ENCODE measurements at places on chromosomes 12 and 14.
A peak's percentile ranks its signal among the peaks of the same experiment; 100 is the strongest.

GRCh38 chr12:123288751-123289346 lies 17.2 kb upstream of the CDK2AP1 start:
- no peak for DNase-seq

DNA sequence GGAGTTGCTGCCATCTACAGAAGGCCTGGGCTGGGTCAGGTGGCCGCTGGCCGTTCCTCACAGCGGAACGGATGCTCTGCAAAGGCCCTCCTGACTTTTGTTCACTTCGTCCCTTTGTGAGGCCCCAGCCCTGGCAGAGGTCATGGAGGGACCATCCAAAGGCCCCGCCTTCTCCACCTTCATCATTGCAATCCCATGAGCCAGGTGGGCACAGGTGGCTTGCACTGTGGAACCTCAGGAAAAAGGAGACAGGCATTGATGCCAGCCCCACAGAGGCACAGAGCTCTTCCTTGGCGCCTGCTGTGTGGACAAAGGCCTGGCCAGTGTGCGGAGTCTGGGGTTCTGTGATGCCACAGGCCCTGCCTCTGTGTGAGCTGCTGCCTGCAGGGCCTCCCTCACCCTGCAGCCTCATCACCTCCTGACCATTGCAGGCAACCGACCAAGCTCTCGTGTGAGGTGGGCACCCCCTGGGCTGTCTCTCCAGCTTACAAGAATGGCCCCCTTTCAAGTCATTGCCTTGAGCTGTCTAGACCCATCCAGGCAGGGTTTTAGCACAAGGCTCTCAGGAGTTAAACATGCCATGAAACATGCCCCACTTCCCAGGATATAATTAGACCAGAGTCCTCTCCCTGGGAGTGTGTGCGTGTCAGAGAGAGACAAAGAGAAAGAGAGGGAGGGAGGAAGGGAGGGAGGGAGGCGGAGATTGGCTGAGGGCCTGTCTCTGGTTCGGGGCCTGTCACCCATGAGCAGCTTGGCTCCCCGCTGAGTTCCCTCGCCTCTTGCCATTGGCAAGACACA lies 19.3 kb downstream of the NFKBIA start:
- DNase-seq: peak; percentile 89

DNA sequence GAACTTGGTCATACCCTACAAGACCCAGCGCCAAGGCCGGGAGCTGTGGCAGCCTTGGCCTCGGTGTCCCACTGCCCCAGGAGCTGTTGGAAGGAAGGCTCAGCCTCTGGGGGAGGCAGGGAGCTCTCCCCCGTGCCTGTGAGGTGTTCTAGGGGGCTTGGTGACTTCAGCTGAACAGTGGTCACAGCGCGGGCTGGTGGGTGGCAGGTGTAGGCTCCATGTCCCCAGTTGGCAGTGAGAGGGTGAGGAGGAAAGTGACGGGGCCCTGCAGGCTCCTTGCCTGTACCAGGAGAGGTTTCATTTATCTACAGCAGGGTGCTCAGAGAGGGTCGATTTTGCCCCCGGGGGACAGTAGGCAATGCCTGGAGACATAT lies 47.5 kb downstream of the DLK1 start:
- no peak for DNase-seq

- no peak for DNase-seq
Measured at GRCh38 chr12:42960087-42960527, 370.6 kb upstream of the PRICKLE1 start.

GRCh38 chr12:10718279-10718821 lies 4.8 kb downstream of the YBX3 start:
- peak; percentile 53 for DNase-seq

DNA sequence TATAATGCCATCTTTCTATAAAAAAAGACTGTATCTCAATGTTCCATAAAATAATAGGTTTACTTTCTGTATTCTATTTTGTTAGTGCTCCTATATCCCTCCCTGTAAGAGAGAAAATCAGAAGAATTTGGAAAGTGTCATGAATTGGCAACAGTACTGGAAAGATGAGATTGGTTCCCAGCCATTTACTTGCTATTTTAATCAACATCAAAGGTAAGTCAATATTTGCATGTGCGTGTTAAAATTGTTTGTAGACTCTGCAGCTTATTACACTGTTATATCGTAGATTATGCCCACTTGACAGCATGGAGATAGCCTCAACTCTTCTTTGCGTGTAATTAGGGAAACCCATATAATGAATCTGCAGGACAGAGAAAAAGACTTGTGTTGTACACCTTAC lies 34.0 kb downstream of the KCNMB4 start:
- DNase-seq: no peak

GRCh38 chr14:57302883-57303282 lies 34.1 kb downstream of the AP5M1 start:
- no peak for DNase-seq

All from fibroblast of skin of abdomen (primary cell).